Cortex of kidney (tissue), 1 donor: ENCODE measurements at places on chromosomes 4 and X.

- no peak for DNase-seq
Measured at GRCh38 chr4:15318621-15319348, 109.0 kb upstream of the C1QTNF7 start.

- no peak for DNase-seq
Measured at GRCh38 chrX:41580423-41581064, 108.2 kb upstream of the GPR34 start.

DNA sequence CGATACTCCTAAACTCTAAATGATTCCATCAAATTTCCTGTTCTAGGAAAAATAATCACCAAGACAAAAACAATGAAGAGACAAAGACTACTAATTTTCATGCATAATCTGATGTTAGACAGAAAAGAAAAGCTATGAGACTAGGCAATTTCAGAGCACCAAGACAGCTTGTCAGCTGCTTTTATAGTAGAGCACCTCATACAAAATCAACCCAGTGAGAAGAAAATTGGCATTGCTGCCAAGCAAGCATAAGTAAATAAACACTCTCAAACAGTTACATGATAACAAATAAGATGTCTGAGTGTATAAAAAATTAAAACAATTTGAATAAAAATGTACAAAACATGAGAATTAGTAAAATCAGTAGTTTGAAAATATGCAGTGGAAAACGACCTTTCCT, 1544.6 kb downstream of the C4orf33 start:
- DNase-seq: no peak

- DNase-seq: no peak
Measured at GRCh38 chr4:54742636-54743399, 85.1 kb downstream of the KIT start.

GRCh38 chr4:88693792-88694191, 3.8 kb downstream of the NAP1L5 start:
- no peak for DNase-seq

- no peak for DNase-seq
Measured at GRCh38 chr4:40524366-40525041, 105.2 kb downstream of the RBM47 start.

GRCh38 chr4:76787898-76788297, 110.0 kb downstream of the SOWAHB start:
- no peak for DNase-seq

DNA sequence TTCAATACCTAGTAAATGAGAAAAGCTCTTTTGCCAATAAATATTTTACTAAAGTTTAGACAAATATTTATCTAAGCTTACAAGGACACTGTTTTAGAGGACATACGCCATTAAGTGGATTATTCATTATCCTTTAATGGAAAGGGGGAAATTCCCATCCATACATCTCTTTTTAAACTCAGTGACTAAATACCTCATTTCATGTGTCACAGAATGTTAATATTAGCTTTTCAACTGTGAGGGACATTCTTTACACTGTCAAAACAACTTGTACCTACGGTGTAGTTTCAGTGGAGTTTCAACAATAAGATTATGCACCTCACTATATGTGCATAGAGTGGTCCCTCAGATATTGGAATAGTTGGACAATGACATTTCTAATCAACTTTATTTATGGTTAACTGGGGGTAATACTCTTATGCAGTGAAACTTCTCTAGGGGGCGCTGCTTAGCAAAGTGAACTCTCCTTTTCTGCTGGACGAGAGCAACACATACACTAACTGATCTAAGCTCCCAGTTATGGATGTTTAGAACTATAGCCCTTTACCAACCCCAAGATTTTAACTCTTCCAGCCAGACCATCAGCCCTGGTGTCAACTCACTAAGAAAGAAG, 9.7 kb downstream of the HS6ST2 start:
- no peak for DNase-seq

GRCh38 chr4:30172416-30172815, 547.8 kb upstream of the PCDH7 start:
- no peak for DNase-seq

DNA sequence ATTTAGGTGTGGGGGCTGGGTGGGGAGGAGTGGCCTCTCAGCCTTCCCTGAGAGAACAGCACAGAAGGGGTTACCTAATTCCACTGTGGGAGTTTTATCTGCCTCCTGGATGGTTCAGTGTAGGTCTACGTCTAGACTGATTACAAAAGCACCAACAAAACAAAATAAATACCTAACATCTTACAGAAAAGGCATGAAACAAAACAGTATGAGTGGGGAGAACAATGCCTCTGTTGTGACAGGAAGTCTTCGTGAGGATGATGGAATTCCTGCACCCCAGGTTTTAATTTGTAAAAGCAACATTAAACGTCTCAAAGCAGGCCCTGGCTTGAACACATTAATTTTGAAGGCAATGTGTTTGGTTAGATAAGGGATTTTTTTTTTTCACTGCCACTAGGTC, 112.1 kb upstream of the GPC4 start:
- DNase-seq: no peak

DNA sequence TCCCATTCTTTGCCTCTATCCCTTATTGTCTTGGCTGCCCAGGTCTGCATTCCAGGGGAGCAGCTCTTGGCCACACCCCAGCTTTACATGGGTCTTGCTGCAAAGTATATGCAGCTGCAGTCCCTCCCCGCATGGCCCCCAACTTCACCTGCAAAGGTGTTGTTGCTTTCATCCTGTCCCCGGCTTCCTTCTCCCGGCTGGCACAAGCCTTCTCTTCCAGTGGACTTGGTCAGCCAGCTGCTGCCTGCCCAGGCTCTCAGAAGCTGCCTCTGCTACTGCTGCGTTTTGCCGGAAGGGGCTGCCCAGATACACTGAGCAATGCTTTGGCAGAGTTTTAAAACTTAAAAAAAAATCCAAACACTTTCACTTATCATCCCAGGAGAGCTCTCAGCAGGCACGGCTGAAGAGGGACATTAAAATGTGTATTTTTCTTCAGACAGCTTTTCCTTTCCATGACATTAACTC, 121.2 kb upstream of the PDLIM3 start:
- DNase-seq: no peak

DNA sequence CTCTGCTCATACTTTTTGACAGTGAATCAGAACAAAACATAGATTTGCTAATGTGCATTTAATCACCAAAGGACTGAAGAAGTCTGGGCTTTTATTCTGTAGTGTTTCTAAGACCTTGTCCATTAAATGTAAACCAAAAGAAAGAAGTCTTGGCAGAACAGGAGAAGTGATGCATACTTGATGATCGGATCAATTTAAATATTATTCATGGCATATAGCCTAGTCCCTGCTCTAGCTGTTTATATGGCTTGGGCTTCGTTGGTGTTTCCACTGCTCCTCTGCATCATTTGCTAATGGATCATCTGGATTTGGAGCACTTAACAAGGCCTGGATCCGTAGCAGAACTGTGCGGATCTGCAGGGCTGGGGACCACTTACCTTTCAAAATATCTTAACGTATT, 566.6 kb downstream of the GALNTL6 start:
- no peak for DNase-seq

- DNase-seq: no peak
Measured at GRCh38 chr4:1870328-1870577, 940 bp upstream of the NSD2 start.

DNA sequence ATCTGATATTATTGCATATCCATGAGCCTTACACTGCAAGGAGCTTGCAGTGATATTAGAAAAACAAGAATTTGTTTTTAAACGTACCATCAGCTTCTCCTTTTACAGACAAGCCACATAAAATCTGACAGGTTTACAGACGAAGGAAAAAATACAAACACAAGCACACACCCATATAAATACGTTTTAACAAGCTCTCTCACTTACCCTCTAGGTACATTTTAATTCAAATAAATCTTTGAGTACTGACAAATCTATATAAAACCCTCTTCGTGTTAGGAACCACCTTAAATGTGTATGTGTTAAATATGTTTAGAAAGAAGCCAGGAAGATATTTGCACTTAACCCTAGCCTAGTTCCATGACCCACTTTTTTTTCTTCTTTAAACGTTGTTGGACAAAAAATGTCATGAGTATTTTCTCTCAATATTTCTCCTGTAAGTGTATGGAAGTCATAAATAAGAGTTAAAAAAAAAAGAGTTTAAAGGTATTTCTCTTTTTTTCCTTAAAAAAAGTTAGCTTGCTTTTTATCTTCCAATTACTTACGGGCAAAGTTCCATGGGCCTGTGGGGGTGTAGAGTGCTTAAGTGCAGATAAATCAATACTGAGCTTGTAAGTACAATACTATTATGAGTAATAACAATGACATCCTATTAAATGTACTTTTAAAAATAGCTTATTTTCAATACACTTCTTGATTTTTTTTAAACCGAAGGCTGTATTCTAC, 1.5 kb downstream of the ARAP2 start:
- DNase-seq: no peak

DNA sequence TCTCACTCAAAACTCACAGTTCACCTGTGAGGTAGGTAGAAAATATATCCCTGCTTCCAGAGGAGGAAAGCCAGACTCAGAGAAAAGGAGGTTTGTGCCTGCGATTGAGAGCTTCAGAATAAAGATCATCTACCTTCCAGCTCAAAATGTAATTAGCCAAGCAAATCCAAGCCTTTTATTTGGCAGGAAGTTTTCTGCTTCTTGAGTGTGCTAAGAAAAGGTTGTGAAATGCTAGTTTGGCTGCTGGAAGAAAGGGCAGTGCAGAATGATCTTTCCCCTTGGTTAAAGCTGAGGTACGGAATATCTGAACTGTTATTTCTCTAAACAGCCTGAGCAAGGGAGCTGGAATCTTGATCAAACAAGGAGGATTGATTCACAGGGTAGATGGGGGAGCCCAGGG, 59.7 kb upstream of the VCX3B start:
- no peak for DNase-seq

DNA sequence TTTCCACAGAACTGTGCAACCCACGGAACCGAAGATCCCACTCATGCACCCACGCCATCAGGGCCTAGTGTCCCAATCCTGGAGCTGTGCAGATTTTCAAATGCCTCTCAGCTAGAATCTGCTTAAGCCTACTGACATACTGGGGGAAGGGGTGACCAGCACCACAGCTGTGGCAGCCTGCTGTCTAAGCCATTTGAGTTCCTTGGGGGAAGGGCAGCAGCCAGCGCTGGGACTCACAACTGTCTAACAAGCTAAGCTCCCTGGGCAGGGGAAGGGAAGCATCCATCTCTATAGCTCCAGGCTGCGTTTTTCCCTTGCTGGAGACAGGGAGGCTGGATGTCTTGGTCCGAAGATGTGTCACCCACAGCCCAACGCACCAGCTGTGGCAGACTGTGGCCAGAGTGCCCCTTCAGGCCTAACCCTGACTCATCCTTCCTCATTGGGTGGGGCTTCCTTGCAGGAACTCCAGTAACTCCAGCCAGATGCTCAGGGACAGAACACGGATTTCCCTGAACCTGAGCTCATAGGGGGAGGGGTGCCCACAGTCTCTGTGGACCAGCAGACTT, 194.8 kb downstream of the CHRDL1 start:
- DNase-seq: no peak

GRCh38 chr4:15778289-15779241, at the start of gene CD38:
Gene CD38 (plus strand): TSS chr4:15778328. CDS start chr4:15778415, 87 bp downstream.
- DNase-seq: no peak

DNA sequence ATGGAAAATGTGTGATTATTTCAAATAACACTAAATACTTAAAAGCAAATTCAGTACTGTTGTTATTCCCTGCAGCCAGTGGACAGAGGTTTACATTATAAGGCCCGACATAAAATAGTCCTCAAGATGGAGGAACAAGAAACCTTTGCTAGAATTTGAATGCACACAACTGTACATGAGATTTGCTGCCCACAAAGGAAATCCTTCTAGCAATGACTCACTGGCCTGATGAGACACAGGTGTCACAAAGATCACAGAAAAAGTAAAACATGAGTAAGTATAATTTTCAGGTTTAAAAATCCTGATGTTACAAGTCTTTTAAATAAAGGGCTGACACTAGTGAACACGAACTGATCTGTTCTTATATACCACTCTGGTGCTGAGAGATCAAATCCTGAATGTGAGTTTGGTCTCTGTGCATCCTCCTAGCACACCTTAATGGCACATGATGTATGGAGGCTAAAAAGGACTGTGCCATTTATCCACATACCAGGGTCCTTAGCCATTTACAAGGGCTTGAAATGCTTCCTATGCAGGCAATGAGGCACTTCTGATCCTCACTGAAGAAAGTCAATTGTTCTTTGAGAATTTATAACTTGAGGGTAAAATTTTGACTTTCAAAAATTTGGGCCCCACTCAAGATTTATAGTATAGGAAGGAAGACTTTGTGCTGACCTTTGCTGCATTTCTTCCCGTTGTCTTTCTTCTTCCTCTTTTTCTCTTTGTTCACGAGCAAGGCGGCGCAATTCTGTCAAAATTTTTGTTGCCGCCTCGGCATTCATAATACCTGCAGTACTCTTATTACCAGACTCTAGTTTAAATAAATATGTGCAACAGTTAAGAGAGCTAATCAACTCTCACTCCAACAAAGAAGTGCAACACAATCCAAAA, 23.0 kb downstream of the MAP7D3 start:
- no peak for DNase-seq

GRCh38 chr4:39732728-39733127, 34.8 kb downstream of the UBE2K start:
- DNase-seq: no peak

DNA sequence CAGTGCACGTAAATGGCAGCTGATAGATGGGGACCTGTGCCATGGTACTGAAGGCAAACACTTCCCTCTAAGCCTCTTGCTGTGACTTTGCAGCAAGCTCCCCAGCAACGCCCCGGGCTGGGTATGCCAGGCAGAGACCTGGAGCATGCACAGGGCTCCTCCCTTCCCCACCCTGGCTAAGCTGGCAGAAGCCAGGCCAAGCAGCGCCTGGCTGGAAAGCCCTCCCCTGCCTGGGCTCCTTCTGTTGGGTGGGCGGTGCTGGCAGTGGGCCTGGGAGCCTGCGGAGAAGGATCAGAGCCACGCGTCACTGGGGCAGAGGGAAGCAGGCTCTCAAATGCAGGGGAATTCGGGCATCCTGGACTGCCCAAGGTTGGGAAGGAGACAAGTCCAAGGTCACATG, 3.6 kb downstream of the ATP2B3 start:
- no peak for DNase-seq

- no peak for DNase-seq
Measured at GRCh38 chr4:182339221-182339641, 96.0 kb downstream of the TENM3 start.

- DNase-seq: no peak
Measured at GRCh38 chr4:182369211-182369610, 126.0 kb downstream of the TENM3 start.

GRCh38 chr4:25088093-25088952, 57.6 kb upstream of the LGI2 start:
- no peak for DNase-seq

- no peak for DNase-seq
Measured at GRCh38 chrX:132015875-132016274, 7.2 kb upstream of the STK26 start.

- DNase-seq: no peak
Measured at GRCh38 chr4:17336524-17336961, 175.3 kb downstream of the QDPR start.

GRCh38 chr4:170079981-170080380, 9.8 kb downstream of the AADAT start:
- no peak for DNase-seq

- DNase-seq: no peak
Measured at GRCh38 chrX:53481093-53481492, 46.9 kb upstream of the HSD17B10 start.

GRCh38 chr4:141021397-141022110, 111.7 kb downstream of the RNF150 start:
- DNase-seq: no peak

GRCh38 chr4:189443341-189443740, 497.3 kb upstream of the FRG1 start:
- DNase-seq: no peak

GRCh38 chrX:111007238-111007637, 88.8 kb upstream of the PAK3 start:
- no peak for DNase-seq

GRCh38 chr4:6576512-6576911, 1.5 kb downstream of the MAN2B2 start:
- no peak for DNase-seq

GRCh38 chrX:78712336-78712735, 35.2 kb upstream of the LPAR4 start:
- DNase-seq: no peak
